NCI-H524 (cell line): ENCODE measurements at places on chromosomes 3 and 15.
A peak's percentile ranks its signal among the peaks of the same experiment; 100 is the strongest.

DNA sequence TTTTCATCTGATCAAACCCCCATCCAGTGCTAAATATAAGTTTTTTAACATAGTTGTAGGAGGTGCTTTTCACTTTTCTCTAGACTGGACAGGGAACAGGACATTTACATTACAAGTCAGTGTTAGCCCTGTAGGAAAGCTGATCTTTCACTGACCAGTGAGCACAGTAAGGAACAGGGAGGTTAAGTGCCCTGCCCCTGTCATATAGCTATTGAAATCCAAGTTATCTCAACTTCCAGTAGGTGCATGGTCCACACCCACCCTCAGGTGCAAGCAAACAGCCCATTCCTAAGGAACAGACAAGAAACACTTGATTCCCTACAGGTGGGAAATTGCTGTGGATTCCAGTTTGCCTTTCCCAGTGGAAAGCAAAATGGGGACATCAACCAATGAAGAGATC lies 79.1 kb upstream of the EIF1B start:
- DNase-seq, result no peak

- DNase-seq, result no peak
Observed at GRCh38 chr3:124514683-124515082, 215.6 kb upstream of the UMPS start.

- peak; percentile 22 for DNase-seq
Observed at GRCh38 chr3:125120379-125121122, 64.8 kb upstream of the HEG1 start.

DNA sequence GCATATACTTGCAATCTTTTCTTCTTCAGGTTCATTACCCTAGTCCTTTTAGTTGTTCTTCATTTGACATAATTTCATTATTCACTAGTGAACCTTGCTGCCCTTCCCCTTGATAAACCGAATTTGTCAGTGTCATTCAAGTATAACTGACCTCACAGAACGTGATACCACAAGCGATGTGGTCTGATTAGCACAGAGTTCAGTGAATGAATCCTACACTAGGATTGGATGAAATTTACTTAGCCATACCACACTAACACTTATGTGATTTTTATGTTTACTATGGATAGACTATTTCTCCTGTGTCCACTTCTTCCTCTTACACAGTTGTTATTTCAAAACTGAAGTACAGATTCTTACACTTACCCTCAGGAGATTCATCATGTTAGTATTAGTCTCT lies 27.2 kb downstream of the CD86 start:
- no peak for DNase-seq

DNA sequence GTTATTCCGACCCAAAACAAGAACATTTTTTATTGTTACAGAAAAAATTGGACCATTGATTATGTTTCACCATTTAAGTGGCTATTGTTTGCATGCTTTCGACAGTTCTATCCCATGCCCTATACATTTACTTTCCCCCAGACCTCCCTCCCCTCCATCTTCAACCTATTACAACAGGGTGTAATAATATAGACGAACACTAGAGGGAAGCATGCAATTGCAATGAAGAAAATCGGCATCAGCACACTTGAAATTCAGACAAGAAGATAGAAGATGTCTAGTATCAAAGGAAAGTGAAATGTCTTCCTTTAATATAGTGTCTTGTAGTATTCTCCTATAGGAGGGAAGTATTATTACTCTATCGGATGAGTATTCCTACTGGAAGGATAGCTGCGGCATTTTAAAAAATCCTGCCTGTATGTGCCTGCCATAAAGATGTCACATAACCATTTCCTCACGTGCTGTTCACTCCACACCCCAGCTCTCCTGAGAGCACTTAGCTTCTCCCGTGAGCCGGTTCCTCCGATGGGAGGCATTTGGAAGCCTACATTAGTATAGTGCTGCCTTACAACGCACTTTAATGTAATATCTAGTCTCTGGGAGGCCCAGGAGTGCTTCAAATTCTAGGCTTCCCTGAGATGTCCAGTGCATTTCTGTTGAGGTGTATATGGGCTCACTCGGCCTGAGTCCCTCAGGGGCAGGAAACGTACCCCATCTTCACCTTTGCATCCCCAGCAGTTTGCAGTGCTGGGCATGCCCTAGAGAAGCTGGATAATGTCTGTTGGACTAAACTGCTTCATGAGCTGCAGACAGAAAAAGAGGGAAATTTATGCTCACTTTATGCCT lies 17.8 kb upstream of the ERICH6 start:
- DNase-seq, result peak; percentile 40

DNA sequence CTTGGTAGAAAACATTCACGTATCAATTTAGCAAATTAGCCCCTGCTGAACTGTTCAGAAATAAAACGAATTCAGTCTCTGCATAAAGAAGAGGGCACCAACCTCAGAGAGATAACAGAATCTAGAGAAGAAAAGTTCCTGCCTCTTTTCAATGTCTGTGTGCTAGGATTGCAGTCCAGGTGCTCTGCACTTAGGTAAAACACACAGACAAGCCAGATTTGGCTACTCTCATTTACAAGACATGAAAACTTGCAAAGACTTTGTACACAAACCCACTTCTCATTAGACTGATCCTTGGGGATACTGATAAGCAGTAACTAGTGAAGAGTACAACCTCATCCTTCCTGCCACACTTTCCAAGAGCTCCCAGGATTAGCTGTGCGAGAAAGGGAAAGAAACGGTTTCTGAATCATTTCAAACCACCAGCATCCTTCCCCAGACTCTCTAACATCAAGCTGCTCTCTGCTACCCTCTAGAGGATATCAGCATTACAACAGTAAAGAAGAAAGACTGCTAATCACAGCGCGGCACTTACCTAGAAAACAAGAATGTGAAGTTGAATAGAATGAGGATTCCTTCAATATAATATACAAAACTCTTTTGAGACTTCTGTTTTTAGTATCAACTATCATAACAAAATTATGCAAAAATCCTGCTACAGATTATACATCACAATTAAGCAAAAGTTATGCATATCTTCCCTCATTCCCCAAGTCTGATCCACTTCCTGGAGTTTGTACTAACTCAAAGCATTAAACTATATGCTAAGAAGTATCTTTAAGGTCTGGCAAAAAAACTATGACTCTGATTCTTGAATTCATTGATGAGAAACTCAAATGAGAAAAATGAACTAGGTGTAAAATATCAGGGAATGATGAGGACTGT lies 306.4 kb downstream of the MAGI1 start:
- peak; percentile 46 for DNase-seq

- DNase-seq, result no peak
Observed at GRCh38 chr3:1087066-1087560, 5.7 kb upstream of the CNTN6 start.

GRCh38 chr15:40287968-40288367 lies 5.1 kb upstream of the ANKRD63 start:
- DNase-seq, result no peak

- no peak for DNase-seq
Observed at GRCh38 chr15:59322056-59322759, 50.5 kb downstream of the MYO1E start.

DNA sequence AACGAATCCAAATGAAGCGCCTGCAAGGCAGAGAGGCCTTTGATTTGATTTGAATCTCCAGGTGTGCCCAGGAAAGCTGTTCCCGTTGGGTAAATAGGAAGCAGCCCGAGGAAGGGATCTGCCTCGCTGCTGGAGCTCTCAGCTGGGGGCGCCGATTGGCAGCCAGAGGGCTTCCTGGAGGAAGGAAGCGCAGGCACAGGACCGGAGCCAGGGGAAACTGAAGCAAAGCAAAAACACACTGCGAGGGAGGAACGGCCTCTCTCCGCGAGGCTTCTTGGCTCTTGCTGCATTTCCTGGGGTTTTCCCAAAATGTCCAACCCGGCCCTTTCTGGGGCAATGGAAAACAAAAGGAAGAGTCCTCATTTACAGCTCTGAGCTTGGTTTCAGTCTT lies 80.3 kb downstream of the TMEM266 start:
- no peak for DNase-seq

DNA sequence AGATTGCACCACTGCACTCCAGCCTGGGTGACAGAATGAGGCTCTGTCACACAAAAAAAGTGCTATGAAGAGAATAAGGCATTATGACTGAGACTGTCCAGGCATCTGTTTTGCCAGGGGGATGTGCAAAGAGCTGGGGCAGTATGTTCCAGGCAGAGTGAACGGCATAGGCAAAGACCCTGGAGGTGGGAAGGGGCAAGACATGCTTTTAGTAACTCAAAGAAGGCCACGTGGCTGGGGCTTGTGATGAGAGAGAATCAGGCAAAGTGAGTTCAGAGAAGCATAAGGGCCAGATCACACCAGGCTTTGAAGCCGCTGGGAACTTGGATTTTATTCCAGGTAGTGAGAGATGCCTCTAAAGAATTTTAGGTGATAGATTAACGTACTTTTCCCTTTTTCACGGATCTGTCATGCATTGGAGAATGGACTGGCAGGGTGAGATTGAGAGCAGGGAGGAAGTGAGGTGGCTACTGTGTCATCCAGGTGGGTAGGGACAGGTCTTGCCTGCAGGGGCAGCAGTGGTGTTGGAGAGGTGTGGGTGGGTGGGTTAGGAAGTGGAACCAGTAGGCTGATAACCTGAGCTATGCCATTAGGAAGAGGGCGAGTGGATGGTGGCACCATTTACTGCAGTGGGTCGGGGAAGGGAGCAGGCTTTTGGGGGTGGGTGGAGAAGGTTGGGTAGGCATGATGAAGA lies 31.7 kb downstream of the ATP2B2 start:
- no peak for DNase-seq

- DNase-seq, result no peak
Observed at GRCh38 chr3:41601404-41601987, 360.4 kb downstream of the ULK4 start.

DNA sequence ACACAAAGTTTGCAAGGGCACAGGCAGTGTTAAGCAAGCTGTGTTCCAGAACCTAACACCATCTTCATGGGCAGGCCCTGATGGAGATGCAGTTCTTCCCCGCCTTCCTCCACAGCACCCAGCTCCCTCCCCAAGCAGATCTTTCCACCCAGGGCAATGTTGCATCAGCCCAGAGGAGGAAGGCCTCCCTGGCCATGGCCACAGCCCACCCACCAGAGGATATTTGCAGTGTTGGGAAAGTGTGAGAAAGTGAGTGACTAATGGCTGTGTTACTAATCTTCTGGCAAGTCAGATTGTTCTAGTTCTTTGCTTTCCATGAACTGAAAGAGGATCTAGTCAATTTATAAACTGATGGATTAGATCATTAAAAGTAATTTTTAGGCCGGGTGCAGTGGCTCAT lies 42.0 kb upstream of the ATP10A start:
- no peak for DNase-seq

DNA sequence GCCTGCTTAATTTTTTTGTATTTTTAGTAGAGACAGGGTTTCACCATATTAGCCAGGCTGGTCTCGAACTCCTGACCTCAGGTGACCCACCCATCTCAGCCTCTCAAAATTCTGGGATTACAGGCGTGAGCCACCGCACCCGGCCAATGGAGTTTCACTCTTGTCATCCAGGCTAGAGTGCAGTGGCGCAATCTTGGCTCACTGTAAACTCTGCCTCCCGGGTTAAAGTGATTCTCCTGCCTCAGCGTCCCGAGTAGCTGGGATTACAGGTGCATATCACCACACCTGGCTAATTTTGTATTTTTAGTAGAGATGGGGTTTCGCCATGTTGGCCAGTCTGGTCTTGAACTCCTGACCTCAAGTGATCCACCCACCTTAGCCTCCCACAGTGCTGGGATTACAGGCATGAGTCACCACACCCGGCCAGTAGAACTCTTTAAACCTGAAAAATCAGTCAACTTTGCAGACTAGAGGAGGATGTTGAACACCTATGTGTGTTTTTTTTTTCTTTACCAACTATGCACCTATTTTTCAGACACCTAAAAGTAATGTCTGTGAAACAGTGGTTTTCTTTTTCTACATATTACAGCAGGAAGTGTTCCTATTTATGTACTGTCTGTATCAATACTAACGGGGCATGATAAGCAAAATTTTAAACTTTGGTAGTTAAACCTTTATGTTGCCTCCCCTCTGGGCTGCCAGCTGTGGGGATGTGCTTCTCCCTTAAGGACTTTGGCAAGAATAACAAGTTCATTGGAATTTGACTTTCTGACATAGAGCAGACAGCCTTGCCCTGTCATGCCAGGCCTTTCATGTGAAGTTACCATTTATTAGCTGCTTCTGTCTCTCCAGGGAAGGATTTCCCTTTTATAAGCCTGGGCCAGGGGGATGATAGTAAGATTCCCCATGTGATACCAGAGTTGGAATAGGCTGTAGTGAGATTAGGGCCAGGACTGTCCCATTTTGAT lies 8.1 kb downstream of the ARIH2 start:
- DNase-seq, result no peak

GRCh38 chr15:97604677-97605076 lies 355.8 kb upstream of the ARRDC4 start:
- DNase-seq, result no peak

DNA sequence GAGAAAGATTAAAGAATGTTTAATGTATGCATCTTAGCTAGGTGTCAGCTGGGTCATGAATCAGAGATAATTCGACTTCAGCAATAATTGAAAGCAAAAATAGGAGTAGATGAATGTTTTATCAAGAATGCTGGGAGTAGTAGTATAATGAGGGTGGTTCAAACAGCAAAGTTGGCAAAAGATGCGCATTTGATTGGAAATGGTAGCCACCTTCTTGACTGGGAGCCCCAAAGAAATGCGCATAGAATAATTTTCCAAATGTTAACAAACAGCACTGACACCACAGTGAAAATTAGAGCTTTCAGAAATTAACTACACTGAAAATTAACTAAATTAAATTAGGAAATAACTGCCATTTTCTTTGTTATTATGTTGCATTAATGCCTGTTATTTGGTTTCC lies 195.8 kb downstream of the TUSC7 start:
- DNase-seq, result no peak

DNA sequence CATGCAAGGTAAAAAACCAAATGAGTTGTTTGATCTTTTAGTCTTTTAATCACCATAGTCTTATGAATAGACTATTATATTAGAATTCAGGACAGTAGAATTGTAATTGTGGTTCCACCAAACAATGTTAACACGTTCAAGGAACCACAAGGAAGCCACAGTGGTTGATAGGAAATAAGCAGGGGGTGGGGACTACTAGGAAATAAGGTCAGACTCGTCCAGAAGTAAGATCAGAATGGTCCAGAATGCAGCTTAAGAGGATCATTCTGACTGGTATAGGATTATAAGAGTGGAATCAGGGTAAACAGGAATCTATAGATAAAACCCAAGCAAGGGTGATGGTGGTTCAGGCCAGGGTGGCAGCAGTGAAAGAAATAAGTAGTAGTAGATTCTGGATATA lies 7.5 kb downstream of the MYNN start:
- DNase-seq, result no peak

GRCh38 chr3:72380193-72380592 lies 468.1 kb downstream of the SHQ1 start:
- DNase-seq, result no peak
